Stimulated activated CD4-positive, alpha-beta T cell treated with anti-CD3 and anti-CD28 coated beads, Interleukin-1b, Interleukin-23, amount 100 ng/mL, for 48 hours (primary cell): ENCODE measurements at places on chromosomes 2 and 18.

- DNase-seq, result no peak
Observed at GRCh38 chr18:59231877-59232276, 11.9 kb downstream of the GRP start.

DNA sequence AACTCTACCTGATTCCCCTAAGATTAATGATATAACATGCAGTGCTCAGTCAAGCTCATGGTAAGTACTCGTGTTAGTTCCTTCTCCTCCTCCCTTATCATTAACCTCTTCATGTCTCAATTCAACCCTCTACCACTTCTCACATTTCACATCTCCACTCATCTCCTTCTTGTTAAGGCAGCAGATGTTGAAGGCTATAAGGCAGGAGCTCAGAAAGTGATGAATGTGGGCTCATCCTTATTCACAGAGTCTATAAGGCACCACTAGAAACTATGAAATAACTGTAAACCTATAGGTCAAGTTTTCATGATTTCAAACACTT, 56.0 kb downstream of the CLHC1 start:
- no peak for DNase-seq

GRCh38 chr2:181456660-181457120, 496 bp upstream of the ITGA4 start:
- DNase-seq, result peak; percentile 68

DNA sequence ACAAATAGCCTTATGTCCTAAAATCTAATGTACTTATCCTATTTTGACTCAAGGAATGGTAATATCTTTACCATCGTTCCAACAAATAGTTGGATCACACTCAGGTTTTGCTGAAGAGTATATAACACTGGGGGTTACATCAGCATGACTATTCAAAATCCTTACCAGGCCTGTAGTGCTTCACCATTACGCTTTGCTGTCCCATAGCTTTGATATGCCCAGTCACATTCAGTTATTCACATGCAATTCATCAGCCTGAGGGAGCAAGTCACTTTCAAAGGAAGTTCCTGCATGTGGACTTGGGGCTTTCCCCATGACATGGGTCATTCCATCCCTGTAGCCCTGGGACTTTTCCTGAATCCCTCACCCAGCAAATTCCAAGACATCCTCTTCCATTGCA, 39.6 kb downstream of the FTCDNL1 start:
- DNase-seq, result no peak

- DNase-seq, result no peak
Observed at GRCh38 chr2:64179582-64180321, 35.5 kb upstream of the PELI1 start.

DNA sequence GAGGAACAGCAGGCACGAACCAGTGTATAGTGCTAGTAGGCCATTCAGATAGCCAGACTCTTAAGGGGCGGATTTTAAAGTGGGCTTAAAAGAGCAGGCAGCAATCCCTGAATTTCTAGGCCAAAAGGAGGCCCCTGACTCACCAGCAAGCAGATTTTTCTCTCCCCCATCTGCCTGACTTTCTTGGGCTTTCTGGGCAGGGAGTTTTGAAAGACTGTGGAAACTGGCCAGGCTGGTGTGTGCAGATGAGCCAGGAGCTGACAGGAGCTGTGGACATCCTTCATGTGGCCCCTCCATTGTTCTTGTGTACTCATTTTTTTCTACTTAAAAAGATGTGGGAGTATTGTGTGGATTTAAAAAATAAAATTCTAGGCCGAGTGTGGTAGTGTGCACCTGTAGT, 59.0 kb downstream of the GLI2 start:
- DNase-seq, result no peak

- peak; percentile 10 for DNase-seq
Observed at GRCh38 chr2:206392118-206392517, 51.2 kb upstream of the ADAM23 start.

GRCh38 chr18:14970027-14970426, 222.1 kb downstream of the ANKRD30B start:
- no peak for DNase-seq

DNA sequence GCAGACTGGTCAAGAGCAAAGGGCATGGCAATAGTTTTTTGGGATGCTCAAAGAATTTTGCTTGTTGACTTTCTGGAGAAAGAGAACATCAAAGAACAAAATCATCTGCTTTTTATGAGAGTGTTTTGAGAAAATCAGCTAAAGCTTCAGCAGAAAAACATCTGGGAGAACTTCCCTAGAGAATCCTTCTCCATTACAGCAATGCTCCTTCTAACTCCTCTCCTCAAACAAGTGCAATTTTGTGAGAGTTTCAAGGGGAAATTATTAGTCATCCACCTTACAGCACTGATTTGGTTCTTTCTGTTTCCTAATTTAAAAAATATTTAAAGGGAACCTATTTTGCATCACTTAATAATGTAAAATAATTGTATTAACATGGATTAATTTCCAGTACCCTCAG, 226.9 kb upstream of the NXPH2 start:
- no peak for DNase-seq

DNA sequence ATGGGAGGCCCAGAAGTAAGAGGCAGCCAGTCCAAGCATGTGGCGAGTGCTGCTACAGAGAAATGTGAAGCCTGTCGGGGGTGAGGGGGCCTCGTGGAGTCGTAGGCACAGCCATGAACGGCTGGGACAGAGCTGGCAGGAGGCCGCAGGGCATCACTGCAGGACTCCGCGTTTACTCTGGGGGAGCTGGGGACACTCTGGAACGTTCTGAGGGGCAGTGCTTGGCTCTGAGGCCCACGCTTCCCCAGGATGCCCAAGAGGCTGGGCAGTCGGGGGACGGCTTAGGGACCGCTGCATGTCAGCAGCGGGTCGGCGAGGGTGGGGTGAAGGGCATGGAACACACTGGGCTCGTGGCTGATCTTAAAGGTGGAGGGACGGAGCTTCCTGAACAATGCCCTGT, 6.6 kb downstream of the TMEM18 start:
- no peak for DNase-seq

- DNase-seq, result no peak
Observed at GRCh38 chr18:36899289-36899688, 70.4 kb downstream of the KIAA1328 start.

GRCh38 chr2:44044281-44044720, 48.5 kb upstream of the LRPPRC start:
- peak; percentile 86 for DNase-seq

DNA sequence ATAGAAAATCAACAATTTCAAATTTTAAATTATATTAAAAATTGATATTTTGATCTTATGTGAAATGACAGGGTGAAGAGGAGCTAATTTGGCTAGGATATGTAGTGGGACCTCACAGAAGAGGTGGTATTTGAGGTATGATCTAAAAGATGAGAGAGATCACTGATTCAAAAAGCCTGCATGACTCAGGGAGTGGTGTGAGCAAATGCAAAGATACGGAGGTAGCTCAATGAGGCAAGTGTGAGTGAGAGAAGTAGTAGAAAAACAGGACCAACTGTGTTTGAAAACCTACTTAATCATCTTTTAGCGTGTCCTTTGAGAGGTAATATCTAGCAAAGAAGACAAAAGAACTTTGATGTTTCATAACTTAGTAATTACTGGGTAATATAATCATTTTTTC, 557.5 kb downstream of the DSC3 start:
- DNase-seq, result no peak

- no peak for DNase-seq
Observed at GRCh38 chr18:33156906-33157470, 283.5 kb downstream of the CCDC178 start.

DNA sequence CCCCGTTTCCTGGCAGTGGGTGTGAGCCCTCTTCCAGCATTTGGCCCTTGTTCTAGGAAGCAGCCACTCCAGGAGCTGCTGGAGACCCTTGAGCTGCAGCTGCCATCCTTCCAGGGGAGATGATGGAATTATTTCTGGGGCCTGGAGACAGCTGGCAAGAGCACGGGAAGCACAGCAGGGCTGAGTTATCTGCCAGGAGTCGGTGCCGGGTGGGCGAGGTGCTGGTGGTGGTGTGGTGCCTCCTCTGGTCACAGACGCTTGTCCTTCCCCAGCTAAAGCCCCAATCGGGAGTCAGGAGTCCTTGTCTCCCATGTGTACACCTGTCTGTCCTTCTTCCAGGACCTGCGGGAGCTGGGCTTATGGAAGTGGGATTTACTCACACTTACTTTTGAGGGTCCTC, 36.0 kb downstream of the DPYSL5 start:
- no peak for DNase-seq

- no peak for DNase-seq
Observed at GRCh38 chr18:63155910-63156773, 163.4 kb downstream of the BCL2 start.

- DNase-seq, result peak; percentile 13
Observed at GRCh38 chr2:85353876-85354285, 447 bp downstream of the RETSAT start.

DNA sequence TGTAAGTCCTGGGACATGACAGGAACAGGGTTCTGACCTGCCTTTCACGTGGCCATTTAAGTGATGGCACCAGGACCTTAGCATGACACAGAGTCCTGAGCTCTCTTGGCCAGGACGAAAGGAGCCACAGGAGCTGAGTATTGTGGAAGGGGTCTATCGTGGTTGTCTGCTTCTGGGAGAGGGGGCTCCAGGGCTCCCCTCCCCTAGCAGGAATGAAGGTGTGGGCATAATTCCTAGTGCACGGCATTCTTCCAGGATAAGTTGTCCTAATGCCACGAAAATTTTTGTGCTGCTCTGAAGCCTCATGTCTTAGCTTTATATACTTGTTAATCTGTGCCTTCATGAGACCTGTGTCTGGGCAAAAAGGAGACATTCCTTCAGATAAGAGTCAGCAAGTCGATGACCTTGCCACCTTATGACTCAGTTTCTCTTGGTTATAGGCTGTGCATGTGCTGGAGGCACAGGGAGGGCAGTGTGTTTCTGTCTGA, 17.1 kb downstream of the GATA6 start:
- DNase-seq, result no peak

GRCh38 chr18:50830544-50830943, 10.7 kb upstream of the MRO start:
- no peak for DNase-seq

DNA sequence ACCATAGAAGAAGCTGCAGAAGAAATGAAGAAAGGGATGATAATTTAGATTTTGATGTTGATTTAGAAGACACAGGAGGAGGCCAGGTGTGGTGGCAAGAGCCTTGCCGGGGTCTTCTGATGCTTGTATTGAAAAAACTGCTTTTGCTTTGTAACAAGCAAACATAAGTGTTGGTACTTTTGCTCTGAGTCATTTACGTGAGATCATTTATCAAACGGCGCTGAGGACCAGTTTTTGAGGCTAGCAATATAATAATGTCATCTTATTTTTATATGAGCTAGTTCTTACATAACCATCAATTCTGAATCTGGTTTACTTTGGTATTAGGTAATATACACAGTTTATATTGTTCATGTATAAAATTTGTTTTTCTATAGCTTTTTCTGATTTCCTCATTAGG, 30.6 kb downstream of the SPTBN1 start:
- no peak for DNase-seq

GRCh38 chr2:144376926-144377325, 143.0 kb downstream of the ZEB2 start:
- no peak for DNase-seq
